Left renal pelvis (tissue), 4 donors: ENCODE measurements at places on chromosomes 4 and X. TPM values are rescaled to one million over a fixed set of nuclear protein-coding genes. Genes with fewer than 3 reads are reported as not detected.

The EXOC1L gene
- polyA plus RNA-seq = not detected

The PPEF1 gene
- polyA plus RNA-seq = 0.79 TPM

The PLXNA3 gene
- polyA plus RNA-seq = 54.1 TPM

The RAB40AL gene
- polyA plus RNA-seq = not detected
